ENCODE measurements at places on chromosomes 6 and 20.

DNA sequence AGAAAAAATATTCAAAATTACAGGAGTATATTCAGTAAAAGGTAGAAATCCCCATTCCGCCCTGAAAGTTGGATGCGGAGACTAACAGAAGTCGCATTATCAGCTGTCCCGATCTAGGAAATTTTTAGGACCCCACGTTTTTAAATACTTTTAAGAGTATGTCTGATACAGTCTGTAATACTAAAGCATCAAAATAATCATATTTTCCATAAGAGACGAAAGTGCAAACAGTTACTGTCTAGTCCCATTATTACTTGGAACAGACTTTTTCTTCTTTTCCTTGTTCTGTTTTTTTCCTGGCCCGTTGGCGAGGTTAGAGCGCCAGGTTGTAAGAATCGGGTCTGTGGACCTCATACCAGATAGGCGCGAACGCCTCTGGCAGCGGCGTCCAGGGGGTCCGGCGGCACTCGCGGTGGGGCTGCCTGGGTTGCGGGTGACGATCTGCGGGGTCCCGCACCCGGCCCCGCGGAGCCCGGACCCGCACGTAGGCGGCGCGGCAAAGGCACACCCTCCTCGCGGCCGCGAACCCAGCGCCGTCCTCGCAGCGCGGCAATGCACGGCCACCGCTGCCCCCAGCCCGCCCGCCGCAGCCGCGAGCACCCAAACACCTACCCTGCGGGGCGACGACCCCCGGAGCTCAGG lies 460 bp downstream of the PLAGL1 start:
- no peak for DNase-seq

DNA sequence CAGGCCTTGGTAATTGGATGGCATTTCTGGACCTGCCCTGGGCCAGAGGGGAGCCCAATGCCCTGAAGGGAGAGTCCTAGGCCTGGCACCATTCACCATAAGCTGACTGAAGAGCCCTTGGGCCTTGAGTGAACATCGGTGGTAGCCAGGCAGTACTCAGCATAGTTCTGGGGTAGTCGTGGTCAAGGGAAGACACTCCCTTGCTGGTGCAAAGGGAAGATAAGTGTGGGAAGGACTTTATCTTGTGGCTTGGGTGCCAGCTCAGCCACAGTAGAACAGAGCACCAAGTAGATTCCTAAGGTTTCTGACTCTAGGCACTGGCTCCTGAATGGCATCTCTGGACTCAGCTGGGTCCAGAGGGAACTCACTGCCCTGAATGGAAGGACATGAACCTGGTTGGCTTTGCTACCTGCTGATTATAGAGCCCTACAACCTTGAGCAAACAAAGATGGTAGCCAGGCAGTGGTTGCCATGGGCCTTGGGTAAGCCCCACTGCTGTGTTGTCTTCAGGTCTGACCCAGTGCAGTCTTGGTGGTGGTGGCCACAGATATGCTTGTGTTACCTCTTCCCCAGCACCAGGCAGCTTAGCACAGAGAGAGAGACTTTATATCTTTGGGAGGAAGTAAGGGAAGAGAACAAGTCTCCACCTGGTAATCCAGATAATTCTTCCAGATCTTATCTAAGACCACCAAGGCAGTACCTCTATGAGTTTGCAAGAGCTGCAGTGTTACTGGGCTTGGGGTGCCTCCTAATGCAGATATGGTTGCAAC lies 83.5 kb downstream of the PRDM13 start:
- DNase-seq: no peak

- no peak for DNase-seq
These were observed 43.7 kb downstream of the DAAM2 start for GRCh38 chr6:39835821-39836295.

GRCh38 chr6:74357321-74357720 lies 661.3 kb downstream of the CD109 start:
- DNase-seq: no peak

- peak; percentile 76 for DNase-seq
These were observed 516 bp downstream of the GTPBP2 start for GRCh38 chr6:43628393-43629103.

Measured in activated naive CD4-positive, alpha-beta T cell treated with anti-CD3 and anti-CD28 coated beads, Interleukin-2, amount 10 ng/mL, durations not matched to agents 7 days and 5 days (primary cell).